ENCODE measurements at places on chromosomes 3 and 15.

DNA sequence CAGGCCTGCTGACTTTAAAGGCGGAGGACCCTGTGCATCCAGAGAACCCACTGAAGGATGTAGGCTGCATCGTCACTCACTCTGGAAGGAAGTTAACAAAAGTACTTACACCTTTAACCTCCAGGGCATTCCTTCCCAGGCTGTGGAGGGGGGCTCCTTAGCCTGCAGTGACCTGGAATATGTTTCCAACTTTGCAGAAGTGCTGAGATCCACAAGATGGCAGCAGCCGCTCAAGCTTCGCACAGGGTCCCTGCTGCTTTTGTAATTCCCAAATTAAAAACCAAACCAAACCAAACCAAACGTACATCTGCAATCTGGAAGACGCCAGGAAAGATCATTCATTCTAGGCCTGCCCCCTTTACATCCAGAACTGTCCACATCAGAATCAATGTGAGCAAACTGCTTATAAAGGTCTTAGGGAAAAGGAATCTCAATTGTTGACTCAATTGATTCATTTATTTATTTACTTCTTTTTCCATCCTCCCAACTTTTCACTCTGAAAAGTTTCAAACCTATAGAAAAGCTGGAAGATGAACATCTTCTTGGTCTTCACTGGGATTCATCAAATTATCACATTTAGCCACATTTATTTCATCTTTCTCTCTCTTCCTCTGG lies 70.5 kb upstream of the KLHL25 start:
- peak; percentile 91 for DNase-seq

- DNase-seq: peak; percentile 81
These were observed 21.8 kb upstream of the TRH start for GRCh38 chr3:129952556-129953355.

DNA sequence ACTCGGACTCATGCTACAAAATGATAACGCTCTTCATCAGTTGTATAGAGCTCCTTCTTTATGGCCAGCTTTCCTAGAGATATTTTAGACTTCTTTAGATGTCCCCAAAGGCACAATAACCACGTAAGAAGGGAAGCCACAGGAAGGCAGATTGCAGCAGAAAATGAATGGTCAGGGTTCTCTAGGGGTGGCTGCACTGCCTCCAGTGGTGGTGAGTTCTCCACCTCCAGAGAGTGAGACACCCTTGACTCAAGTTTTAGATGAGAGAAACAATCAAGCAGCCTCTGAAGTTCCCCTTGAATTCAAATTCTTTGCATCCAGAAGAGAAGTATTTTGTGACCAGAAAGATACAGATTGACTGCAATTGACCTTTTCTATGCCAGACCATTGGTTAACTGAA lies 191.5 kb downstream of the TP63 start:
- DNase-seq: no peak

DNA sequence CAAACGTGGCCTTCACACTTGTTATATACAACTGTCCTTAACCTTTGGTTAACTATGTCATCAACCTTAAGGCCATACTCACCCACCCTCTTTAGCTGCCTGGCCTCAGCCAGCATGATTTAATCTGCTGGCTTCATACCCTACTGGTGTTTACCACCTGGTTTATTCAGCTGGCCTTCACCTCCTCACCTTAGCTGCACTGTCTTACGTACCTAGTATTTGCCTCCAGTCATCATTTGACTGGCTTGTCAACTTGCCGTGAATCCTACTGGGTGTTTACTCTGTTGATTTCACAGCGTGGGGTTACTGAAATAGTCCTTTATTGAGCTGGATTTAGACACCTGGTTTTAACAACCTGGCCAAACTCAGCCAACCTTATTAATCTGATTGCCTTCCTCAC lies 102.8 kb downstream of the IL12A start:
- DNase-seq: no peak

DNA sequence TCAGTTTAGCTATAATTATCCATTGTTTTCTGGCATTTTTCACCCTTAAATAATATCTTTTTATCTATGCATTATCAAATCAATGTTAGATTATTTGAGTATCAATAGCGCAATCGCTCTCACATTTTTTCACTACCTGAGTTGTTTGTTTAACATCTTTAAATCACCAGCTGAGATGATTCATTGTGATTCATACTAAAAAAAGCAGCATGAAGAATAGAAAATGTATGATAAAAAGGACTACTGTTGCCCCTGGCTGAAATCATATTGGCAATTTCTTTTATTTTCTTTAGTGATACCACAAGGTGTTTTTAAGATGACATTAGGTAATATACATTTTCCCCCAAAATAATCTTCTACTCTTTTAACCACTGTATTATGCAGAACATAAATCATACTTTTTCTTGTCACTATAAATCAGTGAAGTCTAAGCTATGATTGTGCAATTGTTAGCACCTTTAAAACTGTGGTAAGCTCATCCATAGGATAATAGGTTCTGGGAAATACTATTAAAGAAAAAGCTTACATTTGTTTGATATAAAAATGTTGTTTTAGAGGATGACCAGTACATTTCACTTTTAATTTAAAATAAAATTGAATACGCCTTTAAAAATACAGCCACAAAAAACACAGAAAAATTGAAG lies 889.1 kb downstream of the NAALADL2 start:
- no peak for DNase-seq

DNA sequence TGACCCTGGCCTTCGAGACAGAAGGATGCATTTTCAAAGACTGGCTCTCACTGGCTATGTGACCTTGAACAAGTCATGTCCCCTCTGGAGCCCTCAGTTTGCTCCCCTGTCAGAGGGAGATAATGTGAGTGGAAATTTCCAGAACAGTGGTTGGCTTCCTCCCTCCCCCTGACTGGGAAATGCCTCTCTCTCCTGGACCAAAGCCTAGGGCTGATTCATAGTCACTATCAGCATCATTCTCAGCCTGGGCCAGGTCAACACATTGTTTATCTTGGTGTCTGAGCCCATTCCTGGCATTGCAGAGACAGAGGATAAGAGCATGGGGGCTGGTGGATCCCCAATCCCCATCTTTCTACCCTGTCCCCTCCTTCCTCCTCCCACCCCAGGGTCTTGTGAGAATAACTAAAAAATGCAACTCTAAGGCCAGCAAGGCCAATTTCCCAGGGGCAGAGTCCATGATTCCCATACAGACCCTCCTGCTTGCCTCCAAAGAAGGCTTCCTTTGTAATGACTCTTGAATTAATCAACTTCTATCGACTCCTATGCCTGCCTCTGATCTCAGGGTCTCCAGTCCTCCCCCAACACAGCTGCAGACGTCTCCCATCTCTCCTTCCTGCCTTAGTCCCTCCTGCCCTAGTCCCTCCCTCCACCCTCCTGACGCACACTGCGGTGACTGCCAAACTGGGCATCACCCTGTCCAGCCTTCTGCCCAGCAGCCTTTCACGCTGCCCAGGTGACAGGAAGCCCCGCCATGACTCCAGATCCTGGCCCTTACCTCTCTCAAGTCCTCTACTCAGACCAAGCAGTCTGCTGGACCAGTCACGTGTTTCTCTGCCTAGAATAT lies 35.4 kb upstream of the CORO2B start:
- DNase-seq: no peak

- DNase-seq: peak; percentile 82
These were observed 82.2 kb upstream of the CTDSPL start for GRCh38 chr3:37779289-37780152.

DNA sequence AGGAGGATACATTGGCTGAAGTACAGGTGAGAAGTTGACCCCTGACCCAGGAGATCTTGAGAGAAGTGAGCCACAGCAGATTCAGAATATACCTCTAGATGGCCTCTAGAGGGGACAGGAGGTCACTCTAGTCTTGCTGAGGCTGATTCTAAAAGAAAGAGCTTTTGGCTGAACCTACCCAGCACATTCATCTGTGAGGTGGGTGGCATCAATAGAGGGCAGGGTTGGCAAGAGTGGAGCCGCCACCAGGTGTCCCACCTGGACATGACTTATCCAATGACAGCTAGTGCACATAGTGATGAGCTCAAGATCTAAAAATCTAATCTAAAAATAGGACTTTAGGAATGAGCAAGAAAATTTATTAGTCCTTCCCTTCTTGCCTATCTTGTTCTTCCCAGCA lies 51.6 kb downstream of the CYP19A1 start:
- no peak for DNase-seq

- no peak for DNase-seq
These were observed 5.0 kb upstream of the UBE2E1 start for GRCh38 chr3:23800731-23801130.

DNA sequence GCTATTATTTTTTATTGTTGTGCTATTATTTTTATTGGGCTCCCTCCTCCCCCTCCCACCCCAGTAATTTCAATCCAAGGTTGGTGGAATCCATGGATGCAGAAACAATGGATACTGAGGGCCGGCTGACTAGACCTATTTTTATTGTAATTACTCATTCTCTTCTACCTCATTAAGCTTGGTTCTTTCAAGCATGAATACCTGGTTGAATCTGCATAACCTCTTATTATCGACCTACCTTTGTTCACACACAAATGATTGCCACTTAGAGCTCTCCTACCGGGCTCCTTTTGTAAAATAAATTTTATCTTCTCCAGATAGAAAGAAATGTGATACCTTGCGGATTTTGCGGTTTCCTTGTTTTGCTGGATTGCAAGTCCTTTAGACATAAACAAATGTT lies 31.6 kb downstream of the BTD start:
- DNase-seq: peak; percentile 25

DNA sequence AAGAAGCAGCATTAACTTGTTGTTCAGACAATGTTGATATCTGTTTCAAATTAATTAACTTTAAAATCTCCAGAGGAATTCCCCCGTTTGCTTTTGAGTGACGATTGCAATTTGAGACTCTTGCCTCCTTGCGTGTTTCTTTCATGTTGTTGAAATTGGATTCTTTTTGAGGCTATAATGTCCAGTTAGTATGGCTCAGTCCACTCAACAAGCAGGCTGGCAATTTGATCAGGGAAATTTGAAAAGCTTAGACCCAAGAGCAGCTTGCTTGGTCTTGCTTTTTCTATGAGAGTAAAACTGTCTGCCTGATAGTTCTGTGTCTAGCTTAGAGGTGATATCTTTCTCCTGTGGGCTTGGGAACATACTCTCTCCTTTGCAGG lies 2.0 kb downstream of the ARID3B start:
- no peak for DNase-seq

GRCh38 chr3:174325834-174326700 lies 533.1 kb upstream of the NAALADL2 start:
- no peak for DNase-seq

DNA sequence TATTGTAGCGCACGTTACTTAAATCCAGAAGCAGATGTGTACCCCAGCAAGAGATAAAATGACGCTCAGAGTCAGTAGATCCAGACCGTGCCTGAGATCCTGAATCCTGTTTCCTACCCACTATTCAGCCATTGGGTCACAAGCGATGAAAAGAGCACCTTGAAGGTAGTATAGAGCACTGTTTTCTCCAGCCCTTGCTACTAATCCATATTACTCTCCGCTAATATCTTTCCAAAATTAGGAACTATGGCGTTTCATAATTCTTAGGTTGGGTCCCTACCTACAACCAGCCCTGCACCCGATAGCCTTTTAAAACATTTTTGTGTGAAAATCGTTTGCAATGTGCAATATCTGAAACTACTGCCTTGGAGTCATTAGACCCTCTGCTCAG lies 596 bp downstream of the BTD start:
- DNase-seq: no peak

DNA sequence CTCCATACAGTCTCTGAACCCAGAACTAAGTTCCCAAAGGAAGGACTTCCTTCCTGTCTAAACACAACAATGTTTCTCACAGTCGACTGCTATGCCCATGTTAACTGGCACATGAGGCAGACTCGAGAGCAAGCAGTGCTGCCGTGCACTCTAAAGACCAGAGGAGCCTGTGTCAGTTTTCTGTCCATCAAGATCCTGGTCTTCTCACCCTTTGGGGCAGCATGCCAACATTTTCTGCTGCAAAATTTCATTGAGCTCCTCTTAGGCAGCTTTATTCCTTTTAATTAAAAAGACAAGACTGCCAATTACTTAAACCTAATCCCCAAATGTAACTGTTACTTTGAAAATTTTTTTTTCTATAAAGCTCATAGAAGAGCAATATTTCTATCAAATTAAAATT lies 205.1 kb downstream of the GAP43 start:
- no peak for DNase-seq

DNA sequence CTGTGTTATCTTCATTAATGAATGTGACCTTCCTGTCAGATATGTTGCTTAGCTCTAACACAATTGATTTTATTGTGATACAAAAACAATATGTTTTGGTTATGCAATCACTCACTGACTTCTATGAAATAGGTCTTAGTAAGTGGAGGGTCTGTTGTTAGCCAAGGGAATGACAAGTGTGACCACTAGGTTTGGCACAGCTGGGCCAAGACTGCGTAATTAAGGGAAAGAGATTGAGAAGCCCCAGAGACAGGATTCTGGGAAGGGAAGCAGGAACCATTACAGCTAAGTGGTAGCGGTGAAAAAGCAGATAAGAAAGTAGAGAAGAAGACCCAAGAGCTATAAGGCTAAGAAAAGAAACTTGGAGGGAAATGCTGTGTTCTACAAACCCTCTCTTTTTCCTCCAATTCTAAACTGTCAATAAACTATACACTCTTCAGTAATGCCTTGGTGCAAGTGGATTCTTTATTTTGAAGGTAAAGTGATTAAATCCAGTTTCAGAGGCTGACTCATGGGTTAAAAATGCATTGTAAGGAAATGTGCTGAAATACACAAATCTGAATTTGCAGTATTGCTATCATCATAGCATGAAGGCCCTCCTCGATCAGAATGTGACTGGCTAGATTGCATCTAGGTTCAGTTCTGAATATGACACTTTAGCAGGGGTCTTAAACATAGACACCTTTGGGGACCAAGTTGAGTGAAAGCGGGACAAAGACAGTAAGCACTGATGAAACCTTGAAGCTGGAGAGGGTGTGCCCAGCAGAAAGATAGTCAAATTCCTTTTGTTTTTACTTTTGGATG lies 26.1 kb downstream of the KCNMB2 start:
- no peak for DNase-seq

DNA sequence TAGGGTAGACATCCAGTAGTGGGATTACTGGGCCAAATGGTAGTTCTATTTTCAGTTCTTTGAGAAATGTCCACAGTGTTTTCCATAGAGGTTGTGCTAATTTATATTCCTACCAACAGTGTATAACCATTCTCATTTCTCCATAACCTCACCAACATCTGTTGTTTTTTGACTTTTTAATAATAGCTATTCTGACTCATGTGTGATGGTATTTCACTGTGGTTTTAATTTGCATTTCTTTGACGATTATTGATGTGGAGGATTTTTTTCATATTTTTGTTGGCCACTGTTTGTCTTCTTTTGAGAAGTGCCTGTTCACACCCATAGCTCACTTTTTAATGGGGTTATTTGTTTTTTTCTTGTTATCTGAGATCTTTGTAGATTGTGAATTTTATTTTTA lies 125.2 kb downstream of the CFAP20DC start:
- DNase-seq: no peak

GRCh38 chr15:85828874-85829273 lies 34.1 kb upstream of the KLHL25 start:
- no peak for DNase-seq

DNA sequence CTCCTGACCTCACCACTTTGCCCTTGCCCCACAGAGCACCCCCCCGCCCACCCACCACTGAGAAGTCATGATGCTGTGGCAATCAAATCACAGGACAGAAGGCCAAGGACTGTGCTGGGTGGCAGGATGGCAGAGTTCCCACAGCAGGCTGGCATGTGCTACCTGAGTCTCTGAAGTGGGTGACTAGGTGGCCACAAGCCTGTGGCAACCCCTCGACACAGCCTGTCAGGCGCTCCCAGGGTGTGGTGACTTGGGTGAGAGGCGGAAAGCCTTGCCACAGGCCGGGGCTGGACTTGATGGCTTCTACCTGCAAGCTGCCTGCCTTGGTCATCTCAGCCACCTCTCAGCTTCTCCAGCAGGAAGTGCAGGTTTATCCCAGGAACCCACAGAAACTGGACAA lies 15.6 kb upstream of the DUSP7 start:
- no peak for DNase-seq
